ENCODE measurements at places on chromosomes 5 and 9.

- no peak for DNase-seq
These were observed 277.7 kb upstream of the PTGER4 start for GRCh38 chr5:40402007-40402364.

DNA sequence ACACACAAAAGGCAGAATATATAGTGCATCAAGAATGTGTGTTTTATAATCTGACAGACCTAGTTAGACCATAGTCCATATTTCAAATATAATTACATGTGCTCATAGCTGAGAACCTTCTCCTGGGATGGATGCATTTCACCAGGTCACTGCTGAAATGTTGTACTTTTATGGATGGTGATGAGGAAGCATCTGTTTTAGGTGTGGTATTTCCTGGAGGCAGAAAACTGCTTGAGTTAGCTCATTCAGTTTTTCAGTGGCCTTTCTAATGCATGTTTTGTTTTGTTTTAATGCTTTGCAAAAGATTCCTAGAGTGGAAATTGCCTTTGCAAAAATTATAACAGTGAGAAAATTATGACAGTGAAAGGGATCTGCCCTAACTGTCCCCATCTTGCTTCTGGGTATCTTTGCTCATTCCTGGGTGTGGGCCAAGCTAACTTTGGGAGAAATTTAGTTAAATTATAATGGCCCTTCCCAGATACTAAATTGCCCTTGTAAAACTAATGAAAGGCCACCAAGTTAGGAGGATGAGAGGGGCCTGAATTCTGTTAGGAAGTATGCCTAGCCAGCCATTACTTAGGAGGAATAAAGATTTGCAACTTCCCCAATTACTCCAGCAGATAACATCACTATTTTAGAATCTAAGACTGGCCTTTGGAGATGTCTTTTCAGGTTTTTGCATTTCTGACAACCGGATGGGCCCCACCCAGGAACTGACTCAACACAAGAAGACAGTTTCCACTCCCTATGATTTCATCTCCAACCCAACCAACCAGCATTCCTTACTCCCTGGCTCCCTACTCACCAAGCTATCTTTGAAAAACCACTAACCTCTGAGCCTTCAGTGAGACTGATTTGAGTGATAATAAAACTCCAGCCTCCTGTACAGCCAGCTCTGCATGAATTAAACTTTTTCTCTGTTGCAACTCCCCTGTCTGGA is 7.0 kb upstream of the IL12B start:
- no peak for DNase-seq

DNA sequence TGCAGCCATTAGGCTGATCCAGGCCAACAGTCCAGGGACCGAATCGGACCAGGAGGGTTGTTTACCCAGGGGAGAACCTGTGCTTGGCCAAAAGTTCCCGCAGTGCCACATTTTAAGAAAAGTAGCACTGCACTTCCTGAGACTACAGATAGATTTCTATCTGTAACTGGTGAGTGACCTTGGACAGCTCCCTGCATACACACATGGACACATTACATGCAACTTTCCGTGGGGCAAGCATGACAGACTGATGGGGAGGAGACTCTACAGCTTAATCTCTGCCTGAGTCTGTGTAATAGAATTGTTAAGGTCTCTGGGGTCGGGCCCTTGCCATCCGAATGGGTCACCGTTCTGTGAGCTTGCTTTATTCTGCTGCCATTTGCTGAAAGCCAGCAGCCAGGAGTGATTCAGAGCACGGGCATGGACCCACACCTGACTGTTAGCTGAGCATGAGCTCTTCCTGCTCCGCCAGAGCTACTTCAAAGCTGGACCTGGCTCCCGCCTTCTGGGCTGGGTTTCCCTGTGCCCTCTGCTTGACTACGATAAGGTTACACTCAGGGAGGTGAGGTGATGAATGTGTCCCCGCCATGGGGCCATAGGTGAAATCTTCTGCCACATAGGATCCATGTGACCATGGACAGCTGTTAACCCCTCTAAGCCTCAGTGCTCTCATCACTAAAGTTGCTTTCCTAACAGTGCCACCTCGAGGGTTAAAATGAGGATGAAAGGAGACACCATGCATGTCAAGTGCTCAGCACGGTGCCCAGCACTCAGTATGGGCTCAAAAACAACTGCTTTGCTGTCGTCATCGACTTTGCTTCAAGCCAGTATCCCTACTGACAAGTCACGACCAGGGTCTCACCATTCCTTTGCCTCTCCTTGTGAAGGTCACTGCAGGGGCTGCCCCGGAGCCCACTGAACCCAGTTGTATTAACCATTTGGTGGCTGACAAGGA is 200.0 kb downstream of the MELK start:
- DNase-seq = no peak

- no peak for DNase-seq
These were observed 93.8 kb upstream of the RASGRF2 start for GRCh38 chr5:80866371-80866770.

- DNase-seq = no peak
These were observed 3.1 kb downstream of the ANGPTL2 start for GRCh38 chr9:127119320-127119709.

GRCh38 chr5:79284846-79285245 is 48.9 kb downstream of the JMY start:
- no peak for DNase-seq

GRCh38 chr9:93580654-93581380 is 4.4 kb downstream of the PHF2 start:
- DNase-seq = no peak
